ENCODE measurements at places on chromosomes 5 and 9. TPM values are rescaled to one million over a fixed set of nuclear protein-coding genes. Genes with fewer than 3 reads are reported as not detected.

The ZNF354C gene
- 1.9 TPM for total RNA-seq

The GLDC gene
- total RNA-seq = 0.42 TPM

The NAIP gene
- total RNA-seq = 17.5 TPM

The ASPN gene
- 3.0 TPM for total RNA-seq

The IFNA10 gene
- not detected for total RNA-seq

The CAPSL gene
- not detected for total RNA-seq

The FLT4 gene
- 3.2 TPM for total RNA-seq

DNA sequence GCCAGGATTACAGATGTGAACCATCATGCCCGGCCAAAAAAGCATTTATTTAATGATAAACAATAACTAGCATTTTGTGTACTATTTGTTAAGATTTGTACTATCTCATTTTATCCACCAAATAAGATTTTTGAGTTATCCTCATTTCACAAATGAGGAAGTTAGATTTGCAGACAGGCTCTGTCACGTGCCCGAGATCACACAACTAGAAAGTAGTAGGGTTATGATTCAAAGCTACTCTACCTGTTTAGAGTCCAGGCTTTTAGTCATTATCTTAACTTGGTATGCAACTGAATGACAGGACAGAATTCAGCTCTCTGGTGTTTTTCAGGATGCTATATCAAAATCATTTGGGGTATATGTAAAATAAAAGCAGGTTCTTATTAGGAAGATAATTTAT, 20.5 kb downstream of the RANBP17 start:
- no peak for DNase-seq

DNA sequence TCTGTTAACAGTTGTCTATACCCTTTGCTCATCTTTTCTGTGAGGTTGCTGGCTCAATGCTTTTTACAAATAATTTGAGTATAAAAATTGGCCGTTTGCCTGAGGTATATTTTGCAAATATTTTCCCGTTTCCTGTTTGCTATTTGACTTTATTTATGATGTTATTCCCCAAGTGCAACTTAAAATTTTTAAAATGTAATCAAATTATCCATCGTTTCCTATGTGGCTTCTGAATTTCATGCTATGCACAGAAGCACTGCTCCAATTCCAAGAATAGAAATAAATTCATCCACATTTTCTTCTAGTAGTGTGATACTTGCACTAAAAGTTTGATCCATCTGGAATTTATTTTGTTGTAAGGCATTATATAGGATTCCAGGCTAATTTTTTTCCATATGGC, 123.6 kb downstream of the ZNF608 start:
- DNase-seq = no peak

- no peak for DNase-seq
These were observed 358.7 kb upstream of the KLF4 start for GRCh38 chr9:107847978-107848964.

GRCh38 chr5:170166101-170166500, 60.4 kb downstream of the FOXI1 start:
- DNase-seq = no peak

GRCh38 chr5:1119312-1119831, 7.5 kb upstream of the SLC12A7 start:
- DNase-seq = no peak

- no peak for DNase-seq
These were observed 261.0 kb downstream of the NSG2 start for GRCh38 chr5:174306345-174307030.

DNA sequence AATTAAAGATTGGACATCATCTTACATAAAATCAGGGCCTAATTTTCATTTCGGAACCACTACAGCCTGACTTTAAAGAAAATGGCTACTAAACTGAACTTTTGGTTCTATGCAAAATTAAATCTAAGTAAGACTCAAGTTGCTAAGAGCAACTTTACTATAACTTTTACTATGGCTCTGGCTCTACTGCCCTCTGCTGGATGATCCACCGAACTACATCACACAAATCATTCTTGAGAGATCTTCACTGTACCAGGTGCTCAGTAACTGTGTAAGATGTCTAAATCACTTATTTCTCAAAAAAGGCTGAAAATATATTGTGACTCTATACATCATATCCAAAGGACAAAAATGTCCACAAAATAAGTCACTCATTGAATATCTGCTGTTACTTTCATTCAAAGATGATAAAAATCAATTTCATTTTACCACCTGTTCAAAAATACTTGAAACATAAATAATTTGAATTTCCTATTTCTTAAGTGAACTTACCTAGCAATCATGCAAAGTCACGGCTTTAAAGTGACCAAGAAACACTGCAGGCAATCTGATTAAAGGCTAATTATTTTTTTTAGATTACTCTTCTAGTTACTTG, 13.5 kb downstream of the MOCS2 start:
- DNase-seq = peak; percentile 89

DNA sequence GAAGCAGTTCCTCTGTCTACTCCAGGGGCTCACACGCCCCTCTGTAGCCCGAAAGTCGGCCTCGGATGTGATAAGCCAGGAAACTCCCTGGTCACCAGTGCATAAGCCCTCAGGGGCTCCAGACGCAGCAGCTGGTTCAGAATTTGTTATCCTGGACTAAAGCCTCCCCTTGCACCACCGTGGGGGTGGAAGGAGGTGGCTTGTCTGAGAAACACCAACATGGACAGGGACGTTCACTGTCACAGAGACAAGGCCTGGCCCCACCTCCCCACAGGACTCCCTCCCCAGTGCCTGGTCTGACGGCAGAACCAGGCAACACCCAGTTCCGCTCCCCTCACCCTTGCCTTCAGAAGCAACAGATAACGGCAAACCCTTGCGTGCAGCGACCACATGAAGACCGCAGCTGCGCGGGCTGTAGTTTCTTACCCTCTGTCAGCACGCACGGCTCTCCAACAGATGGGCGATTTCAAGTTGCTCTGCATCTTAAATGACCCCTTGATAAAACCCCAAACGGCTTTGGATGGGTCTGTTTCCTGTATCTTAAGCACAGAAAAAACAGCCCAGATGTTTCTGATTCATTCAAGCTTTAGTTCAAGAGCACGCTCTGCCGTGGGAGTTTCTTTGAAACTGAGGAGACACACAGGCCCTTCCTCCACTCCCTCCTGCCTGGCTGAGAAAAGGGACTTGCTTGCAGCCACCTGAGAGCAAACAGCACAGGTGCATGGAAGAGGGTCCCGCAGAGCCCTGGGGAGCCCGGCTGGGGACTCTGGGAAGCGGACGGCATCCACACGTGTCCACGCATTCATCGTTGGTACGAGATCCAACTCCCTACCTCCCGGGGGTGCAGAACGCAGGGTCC, 44.7 kb upstream of the NKD2 start:
- peak; percentile 84 for DNase-seq

GRCh38 chr5:41083306-41083705, 12.2 kb upstream of the MROH2B start:
- DNase-seq = no peak

- DNase-seq = no peak
These were observed 1.0 kb upstream of the FAM13B start for GRCh38 chr5:138033907-138034306.

DNA sequence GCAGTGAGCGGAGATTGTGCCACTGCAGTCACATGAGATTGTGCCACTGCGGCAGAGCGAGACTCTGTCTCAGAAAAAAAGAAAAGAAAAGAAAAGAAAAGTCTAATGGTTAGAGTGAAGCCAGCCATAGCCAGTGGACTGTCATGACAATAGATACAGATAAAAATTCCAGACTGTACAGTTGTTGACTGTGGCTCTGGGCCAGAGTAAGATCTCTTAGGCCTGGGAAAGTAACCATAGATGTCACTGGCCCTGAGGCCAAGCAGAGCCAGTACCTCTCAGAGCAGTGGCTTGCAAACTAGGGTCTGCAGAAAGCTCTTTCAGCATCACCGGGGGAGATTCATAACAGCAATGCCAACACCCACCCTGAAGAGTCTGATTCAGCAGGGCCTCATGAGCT, 44.1 kb upstream of the SUB1 start:
- no peak for DNase-seq

DNA sequence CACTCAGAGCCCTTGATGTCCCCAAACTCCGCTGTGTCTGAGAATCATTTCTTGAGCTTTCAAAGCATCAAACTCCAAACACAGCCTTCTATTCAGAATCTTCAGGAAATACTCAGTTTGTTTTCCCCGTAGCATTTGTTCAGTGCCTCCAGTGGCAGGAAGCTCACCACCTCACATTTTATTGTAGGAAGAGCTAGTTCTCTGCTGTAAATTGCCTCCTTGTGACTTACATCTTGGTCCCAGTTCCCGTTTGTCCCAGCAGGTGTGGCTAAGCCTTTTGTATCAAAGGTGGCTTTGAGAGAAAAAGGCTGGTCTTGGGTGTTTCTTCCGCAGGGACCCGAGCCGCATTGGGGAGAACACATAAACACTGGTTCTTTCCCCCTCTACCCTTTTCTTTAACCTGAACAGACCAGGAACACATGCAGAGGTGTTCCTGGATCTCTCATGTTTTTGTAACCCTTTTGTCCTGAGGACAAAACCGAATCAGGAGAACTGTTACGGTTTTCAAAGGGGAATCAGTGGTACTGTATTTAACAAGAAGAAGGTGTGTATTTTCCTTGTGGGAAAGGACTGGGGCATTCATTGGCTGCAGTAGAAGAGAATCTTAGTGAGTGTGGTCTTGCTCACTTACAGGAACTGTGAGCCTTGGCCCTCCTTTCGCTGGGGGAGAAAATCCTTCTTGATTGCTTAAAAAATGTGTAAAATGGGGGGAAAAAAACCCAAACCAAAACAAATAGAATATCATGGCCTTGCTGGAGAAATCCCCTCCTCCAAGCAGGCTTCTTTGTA, 1.9 kb downstream of the OSMR start:
- DNase-seq = no peak

DNA sequence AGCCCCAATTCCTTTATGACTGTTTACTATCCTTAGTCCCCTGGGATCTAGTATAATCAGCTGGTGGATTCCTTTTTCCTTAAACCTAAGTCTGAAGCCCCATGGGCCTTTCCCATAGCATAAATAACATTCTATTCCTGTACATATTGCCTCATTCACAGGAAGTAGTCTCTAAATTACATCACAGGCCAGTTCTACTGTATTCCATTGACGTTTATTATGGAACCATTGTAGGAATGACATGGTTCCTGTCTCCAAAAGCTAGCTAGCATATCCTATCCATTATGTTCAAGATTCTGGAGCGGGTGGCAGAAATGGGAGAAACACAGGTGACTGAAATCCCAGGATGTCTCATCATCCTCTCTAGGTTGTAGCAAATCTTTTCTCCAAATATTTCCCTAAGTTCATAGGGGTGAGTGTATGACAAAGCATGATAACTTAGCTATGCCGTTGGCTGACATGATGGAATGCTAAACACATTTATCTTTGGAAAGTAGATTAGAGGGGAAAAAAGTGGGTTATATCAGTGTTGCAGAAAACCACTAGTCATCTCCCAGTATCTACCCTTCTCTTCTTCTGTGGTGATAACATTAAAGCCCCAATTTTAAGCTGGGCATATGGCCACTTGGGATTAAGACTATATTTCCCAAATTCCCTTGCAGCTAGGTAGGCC, 140.1 kb downstream of the FGF1 start:
- DNase-seq = no peak

- DNase-seq = no peak
These were observed 22.3 kb downstream of the RXRA start for GRCh38 chr9:134348404-134349155.

DNA sequence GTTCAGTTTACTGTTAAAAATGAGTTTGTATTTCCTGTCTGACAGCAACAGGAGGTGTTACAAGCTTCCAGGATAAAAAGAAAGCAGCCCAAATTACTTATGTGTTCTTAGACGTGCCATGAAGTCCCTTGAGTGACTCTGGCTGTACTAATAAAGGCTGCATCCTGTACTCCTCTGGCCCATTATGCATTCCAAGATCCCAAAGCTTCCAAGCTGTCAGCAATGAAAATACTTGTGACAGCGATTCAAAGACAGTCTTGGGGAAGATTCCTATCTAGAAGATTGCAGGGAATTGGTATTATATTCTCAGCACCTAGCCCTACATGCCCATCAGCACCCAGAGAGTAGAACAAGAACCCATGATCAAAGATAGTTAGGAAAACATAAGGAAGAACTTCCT, 281.6 kb upstream of the TRPC7 start:
- no peak for DNase-seq

GRCh38 chr9:130062750-130063149, 9.0 kb downstream of the GPR107 start:
- no peak for DNase-seq

DNA sequence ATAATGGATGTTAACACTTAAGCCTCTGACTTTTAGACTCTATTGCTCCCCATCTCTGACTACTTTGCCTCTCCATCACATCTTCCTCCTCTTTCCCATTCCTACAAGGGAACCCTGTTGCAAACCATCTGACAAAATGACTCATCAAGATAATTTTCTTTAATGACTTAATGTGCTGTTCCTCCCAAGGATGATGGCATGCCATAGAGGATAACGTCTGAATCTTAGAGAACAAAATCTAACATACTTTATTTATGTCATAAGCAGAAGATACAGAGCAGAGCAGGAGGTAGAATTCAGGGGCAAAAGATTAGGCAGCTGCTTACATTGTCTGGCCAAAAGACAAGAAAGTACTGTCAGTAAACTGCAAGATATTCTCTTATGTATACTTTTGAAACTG, 76.8 kb downstream of the FGF10 start:
- DNase-seq = no peak

DNA sequence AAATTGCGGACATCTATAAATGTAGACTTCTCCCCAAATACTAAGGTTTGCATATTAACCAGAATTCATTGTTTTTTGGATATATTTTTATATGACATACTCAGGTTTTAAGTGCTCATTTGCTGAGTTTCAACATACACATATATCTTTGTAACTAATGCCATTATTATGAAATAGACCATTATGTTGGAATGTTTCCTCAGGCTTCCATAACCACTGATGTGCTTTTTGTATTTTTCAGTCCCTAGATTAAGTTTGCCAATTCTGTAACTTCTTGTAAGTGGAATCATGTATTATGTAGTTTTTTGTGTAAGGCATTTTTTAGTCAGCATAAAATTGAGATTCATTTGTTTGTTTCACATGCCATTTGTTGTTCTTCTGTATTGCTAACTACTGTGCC, 32.1 kb downstream of the HSPA4 start:
- DNase-seq = no peak

- no peak for DNase-seq
These were observed 62.1 kb upstream of the FANCC start for GRCh38 chr9:95379630-95380029.

GRCh38 chr5:61673007-61673735, 341.1 kb downstream of the ZSWIM6 start:
- no peak for DNase-seq

DNA sequence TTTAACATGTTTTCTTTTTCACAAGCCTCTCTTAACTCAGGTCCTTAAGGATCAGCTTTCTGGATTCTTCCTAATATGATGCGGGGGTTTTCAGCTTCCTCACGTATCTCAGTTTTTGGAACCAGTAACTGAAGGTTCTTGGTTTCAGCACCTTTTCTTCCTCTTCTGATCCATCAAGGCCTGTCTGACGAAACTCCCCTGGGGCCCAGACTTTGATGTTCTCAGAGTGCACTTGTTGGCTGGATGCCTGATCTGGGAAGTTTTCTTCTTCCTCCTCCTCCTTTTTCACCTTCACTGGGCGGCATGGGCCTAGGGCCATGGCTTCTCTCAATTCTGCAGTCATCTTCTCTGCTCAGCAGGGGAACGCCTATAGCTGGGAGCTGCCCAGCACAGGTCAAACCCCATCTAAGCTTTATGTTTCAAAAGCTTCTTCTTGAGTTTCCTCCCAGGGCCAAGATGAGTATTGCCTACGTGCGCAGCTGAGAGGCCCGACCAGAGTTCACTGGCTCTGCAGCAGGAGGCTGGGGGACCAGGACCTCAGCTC, 44.8 kb downstream of the GHR start:
- DNase-seq = no peak

GRCh38 chr5:149750596-149750995, 20.5 kb downstream of the PPARGC1B start:
- no peak for DNase-seq

- DNase-seq = no peak
These were observed 105.9 kb downstream of the UNC13B start for GRCh38 chr9:35267710-35268109.
